Stimulated activated CD4-positive, alpha-beta T cell treated with anti-CD3 and anti-CD28 coated beads, TNF-alpha, amount 100 ng/mL, for 1 hour (primary cell): ENCODE measurements at places on chromosomes 16 and 17.

- DNase-seq = no peak
These were observed 98.3 kb upstream of the GRIN2A start for GRCh38 chr16:10280262-10281170.

DNA sequence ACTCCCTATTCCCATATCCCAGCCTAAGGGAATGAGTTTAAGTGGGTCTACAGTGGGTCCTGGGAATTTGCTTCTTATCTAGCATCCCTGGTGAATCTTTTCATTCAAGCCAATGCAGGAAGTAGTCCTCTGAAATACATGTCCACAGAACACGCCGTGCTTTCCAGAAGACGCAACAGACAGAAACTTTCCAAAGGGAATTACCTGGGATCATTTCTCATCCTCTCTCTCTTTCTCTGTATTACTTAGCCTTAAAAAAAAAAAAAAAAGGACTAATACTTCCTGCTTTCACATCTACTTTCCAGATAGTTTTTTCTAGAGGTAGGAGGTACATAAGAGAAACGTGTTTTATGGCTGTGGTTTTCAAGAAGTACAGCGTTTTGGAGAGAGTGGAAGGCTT lies 499.0 kb downstream of the MAF start:
- no peak for DNase-seq

DNA sequence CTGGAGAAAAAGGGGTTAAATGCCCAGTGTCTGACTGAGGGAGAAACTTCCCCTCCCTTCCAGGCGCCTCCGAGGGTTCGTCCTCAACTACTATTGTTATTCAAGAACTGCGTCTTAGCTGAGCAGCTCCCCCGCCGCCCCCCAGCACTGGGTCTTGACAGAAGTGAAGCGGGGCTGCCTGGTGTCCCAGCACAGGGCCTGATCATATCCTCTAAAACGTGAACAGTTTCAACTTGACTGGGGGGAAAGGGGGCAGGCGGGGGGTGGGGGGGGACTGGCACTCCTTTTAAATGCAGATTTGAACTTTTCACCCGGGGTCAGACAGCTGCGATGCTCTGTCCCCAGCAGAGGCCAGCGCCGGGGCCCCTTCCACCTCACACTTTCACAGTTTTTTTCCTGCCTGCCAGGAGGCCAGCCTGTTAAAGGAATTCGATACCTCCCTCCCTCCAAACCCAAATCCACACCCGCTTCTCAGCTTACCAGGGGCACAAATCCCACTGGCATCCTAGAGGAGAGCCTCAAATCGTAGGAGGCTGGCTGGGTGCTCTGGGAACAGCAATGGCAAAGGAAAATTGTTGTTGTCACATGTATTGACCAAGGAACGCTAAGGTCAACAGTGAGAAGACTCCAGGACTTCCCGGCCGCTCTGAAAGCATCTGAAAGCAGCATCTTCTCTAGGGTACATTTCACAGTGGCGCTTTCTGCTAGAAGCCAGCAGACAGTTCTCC lies 14.5 kb downstream of the ZFHX3 start:
- no peak for DNase-seq

DNA sequence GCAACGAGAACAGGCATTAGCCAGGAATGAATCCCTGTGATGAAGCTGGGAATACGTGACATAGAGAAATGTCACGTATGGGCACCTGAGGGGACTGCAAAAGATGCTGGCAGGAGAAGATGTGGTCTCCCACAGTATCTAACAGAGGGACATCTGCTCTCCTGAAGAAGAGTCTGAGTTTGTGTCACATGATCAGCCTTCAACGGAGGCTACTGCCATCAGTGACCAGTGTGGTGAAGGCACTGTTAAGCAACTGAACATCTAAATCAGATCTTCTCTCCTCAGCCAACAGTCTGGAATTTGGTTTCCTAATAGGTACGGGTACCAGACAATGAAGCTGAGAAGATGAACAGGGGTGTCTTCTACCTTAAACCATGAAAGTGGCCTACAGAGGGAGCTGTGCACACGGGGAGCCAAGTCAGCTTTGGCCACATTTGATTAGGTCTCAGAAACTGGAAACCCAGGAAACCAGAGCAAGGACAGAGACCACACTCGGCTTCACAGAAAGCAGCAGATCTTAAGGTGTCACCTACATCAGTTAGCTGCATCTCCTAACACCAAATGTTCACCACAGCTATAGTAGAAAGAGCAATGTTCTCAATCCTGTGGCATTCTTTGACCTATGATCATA lies 41.8 kb downstream of the BRD7 start:
- no peak for DNase-seq

- no peak for DNase-seq
These were observed 208.2 kb downstream of the FTO start for GRCh38 chr16:53912155-53912554.

GRCh38 chr16:83402967-83403366 lies 404.8 kb upstream of the HSBP1 start:
- no peak for DNase-seq

GRCh38 chr17:81428516-81428915 lies 33.3 kb downstream of the BAHCC1 start:
- DNase-seq = no peak

DNA sequence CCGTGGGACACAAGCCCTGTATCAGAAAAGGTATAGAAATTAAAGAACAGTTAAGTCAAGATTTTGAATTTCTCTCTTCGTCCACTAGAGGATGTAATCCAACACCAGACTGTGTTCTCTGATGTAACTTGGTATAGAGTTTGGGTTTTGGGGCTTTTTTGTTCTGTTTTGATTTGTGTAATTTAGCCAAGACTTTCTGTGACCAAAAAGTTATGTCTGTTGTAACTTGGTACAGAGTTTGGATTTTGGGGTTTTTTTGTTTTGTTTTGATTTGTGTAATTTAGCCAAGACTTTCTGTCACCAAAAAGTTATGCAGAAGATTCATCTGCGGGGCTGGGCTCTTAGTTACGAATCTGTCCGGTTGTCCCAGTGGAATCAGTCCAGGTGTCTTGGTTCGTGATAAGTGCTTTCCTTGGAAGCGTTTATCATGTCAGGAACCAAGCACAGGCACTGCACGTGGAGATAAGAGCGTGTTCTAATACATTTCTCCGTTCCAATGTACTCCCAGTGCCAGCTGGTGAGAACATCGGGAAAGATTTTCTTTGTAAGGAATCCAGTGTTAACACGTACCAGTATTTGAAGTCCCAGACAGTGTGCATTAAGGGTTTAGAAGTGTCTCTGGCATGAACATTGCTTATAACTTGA lies 44.1 kb upstream of the SEC14L1 start:
- DNase-seq = no peak

DNA sequence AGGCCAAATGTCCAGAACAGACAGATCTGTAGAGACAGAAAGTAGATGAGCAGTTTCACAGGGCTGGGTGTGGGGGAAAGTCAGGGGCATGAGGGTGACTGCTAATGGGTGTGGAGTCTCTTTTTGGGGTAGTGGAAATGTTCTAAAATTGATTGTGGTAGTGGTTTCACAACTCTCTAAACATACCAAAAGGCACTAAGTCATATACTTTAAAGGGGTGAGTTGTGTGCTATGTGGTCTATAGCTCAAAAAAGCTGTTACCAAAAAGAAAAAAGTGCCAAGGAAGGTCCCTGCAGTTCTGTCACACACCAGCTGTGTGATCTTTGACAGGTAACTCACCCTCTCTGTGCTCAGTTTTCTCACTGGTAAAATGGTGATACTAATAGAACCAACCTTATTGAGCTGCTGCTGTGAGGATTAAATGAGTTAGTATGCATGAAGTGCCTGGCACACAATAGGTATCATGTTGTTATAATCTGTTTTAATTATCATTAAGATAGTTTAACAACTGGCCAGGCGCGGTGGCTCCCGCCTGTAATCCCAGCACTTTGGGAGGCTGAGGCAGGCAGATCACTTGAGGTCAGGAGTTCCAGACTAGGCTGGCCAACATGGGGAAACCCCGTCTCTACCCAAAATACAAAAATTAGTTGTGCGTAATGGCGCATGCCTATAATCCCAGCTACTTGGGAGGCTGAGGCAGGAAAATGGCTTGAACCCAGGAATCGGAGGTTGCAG lies 10.3 kb downstream of the ITGAX start:
- DNase-seq = no peak

GRCh38 chr16:28610595-28611191 lies 849 bp upstream of the SULT1A1 start:
- DNase-seq = no peak

DNA sequence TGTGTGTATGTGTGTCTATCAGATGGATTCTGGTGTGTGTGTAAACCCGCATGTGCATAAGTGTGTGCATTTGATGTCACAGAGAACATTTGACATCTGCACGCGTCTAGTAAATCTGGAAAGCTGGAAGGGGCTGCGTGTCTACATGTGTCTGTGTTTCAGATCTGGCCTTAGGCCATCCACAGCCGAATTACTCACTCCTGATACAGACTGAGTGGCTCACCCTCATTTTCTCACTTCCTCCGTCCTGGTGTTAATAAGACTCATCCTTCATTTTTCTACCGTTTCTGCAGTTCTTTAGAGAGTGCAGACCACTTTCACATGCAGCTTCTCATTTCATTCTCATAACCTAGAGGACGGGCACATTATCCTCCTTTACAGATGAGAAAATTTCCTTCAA lies 491.6 kb downstream of the CDH13 start:
- DNase-seq = no peak

GRCh38 chr17:27495460-27495859 lies 39.2 kb downstream of the KSR1 start:
- DNase-seq = no peak

GRCh38 chr16:74305978-74306784 lies 9.6 kb downstream of the PSMD7 start:
- DNase-seq = no peak

GRCh38 chr17:2904135-2904534 lies 107.9 kb downstream of the RAP1GAP2 start:
- DNase-seq = no peak

- no peak for DNase-seq
These were observed 87.3 kb downstream of the RPA1 start for GRCh38 chr17:1916963-1917715.

DNA sequence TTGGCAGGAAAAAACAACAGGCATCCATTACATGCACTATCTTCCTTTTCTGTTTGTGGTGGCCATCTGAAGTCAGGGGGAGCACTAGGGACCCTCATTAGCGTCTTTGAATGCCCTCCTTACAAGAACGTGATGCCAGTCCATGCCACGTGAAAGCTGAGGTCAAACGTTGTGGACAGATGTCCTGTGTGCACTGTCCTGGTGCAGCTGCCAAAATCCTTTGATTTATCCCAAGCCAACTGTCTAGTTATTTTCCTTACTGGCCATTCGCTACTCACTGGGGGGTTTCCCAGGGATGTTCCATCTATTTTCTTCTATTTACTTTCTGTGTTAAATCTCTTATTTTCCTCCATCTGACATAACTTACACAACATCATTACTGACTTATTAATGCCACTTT lies 135.7 kb downstream of the ABCA8 start:
- DNase-seq = no peak

DNA sequence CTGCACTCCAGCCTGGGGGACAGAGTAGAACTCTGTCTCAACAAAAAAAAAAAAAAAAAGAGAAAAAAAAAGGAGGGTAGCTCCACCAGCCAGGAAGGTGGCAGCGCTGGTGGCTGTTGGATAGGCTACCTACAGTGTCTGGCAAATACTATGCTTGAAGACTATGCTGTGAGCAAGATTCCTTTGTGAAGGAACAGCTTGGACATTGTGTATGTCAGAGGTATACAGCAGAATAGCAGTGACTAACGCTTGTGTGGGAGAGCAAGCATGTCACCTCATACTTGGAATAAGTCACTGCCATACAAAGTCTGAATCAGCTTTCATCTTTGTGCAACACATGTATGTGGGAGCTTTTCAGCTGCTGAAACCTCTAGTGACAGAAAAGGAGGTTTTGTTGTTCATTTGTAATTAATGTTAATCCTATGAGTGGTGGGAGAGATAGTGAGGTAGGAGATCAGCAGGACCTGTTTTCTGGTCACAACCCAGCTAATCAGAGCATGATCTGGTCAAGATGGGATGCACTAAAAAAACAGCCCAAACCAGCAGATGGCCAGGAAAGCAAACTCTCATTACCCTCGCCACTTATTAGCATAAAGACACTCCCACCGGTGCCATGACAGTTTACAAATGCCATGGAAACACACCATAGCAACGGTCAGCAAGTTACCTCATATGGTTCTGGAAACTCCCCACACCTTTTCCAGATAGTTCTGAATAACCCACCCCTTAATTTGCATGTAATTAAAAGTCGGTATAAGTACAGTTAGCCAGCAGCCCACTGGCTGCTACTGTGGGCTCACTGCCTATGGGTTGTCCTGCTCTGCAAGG lies 6.8 kb upstream of the ITGAD start:
- DNase-seq = no peak

- DNase-seq = peak; percentile 18
These were observed 26.1 kb downstream of the SPG7 start for GRCh38 chr16:89534252-89534756.

DNA sequence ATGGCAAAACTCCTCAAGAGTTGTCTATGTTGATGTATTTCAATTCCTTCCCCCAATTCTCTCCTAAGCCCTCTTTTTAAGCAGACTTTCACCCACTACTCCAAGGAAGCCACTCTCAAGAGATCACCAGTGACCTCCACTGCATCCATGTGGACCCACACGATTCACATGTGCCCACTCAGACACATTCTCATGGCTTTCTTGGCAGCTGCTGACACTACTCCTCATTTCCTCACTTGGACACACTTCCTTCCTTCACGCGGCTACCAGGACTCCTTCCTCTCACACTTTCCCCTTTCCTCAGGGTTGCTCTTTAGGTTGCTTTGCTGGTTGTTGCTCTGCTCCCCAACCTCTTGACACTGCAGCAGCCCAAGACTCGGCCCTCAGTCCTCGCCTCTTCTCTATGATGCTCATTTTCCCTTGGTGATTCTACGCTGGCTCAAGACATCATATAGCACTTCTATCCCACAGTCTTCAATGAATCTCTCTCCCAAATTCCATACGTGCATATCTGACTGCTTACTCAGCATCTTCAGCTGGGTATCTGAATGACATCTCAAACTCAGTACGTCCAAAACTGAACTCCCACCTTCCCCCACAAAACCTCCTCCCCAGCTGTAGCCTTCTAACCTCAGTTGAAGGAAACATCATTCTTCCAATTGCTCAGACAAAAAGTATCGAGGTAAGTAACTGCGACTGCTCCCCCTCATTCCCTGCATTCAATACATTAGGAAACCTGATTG lies 28.2 kb downstream of the HELZ start:
- no peak for DNase-seq

- DNase-seq = no peak
These were observed 68.9 kb upstream of the SDK2 start for GRCh38 chr17:73713136-73713535.

GRCh38 chr17:5763595-5764306 lies 179.4 kb upstream of the NLRP1 start:
- no peak for DNase-seq

DNA sequence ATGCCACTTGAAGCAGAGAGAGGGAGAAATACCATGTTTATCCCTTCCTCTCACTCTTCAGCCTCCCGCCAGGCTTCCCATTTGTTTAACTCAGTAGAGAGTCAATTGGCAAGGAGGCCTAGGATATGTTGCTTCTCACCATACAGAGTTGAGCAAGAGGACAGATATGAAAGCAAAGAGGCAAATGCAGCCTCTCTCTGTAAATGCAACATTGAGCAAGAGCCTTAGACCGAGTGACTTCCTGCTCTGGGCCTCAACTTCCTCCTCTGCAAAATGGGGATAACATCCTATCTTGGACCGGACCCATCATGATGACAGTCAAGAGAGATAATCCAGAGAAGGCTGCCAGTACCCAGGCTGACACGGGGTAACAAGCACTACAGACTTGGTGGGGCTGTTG lies 36.8 kb downstream of the SOCS1 start:
- DNase-seq = no peak
